CD8-positive, alpha-beta T cell (primary cell): ENCODE measurements at places on chromosomes 13 and 19.

DNA sequence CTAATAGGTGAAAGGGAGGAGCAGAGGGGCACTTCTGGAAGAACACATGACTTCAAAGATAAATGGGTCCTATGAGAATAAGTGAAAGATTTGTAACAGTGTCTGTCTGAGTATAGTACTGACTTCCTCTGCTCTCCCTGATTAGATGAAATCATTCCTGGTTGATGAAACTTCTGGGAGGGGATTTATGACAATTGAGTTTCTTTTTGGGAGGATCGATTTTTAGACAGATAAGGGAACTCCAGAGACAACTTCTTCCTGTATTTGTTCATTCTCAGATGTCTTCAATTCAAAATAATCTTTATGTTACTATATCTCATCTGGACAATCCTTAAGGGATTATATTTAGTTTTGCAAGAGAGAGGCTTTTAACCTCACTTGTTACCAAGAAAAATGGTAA lies 20.0 kb downstream of the SETDB2 start:
- no peak for DNase-seq

DNA sequence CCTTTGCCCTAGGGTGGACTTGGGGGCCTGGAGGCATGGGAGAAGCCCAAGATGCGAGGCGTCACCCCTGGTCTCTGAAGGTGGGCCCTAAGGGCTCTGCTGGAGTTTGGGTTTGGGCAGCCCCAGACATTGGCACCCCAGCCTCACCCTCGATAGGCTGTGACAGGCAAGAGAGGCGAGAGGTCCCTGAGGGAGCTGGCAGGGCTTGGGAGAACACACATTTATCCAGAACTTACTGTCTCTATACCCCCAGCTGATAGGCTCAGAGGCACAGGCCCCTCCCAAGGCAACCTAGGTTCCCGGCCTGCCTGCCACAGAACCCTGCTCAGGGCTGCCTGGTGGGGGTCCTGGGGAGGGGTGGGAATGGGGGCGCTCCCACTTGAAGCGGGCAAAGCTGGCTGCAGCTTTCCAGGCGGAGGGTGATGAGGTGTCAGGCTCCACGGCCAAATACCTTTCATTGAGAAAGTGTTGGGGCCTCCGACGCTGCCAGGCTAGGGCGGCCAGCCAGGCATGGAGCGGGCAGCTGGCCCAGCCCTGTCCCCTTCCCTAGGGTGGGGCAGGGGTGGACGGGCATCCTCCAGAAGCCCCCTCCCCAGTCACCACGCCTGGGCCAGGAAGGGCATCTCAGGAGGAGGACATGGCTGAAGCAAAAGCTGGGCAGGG lies 9.7 kb downstream of the CILP2 start:
- DNase-seq = no peak

GRCh38 chr19:16381756-16382401 lies 57.3 kb downstream of the KLF2 start:
- DNase-seq = no peak

DNA sequence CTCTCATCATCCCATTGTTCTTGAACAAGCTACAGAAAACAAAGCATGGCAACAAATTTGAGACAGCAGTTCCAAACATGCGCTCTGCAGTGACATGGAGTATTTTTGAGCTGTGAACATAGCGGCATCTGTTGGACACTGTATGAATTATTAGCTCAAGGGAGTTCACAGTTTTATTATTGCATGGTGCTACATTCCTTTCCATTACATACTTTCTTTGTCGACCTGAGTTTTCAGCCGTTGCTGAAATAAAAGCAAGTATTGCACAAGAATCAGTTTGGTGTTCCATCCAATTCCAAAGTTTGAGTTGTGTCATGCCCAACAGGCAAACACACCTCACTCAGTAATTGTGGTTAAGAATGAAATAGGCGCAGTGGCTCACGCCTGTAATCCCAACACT lies 30.1 kb upstream of the METTL21C start:
- no peak for DNase-seq

GRCh38 chr19:57512845-57513244 lies 13.1 kb downstream of the ZNF773 start:
- DNase-seq = no peak

DNA sequence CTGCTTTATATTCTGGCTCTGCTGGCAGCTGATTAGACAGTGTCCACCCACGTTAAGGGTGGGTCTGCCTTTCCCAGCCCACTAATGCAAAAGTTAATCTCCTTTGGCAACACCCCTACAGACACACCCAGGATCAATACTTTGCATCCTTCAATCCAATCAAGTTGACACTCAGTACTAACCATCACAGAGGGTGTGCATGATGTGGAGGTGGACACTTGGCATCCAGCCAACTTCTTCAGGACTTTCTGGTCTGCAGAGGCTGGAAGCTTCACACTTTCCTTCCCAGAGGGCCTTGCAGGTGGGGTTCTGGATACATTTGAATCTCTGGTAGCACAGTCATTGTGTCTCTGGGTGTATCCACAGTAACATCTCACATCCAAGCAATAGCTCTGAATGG lies 18.9 kb upstream of the IGFL1 start:
- DNase-seq = no peak
